ENCODE measurements at places on chromosomes 4 and X. TPM values are rescaled to one million over a fixed set of nuclear protein-coding genes. Genes with fewer than 3 reads are reported as not detected.

The ARMCX1 gene
- total RNA-seq: 83.3 TPM

The RPS6KA6 gene
- under 0.01 TPM for total RNA-seq

The BMX gene
- total RNA-seq: under 0.01 TPM

The WNK3 gene
- 7.6 TPM for total RNA-seq

The OSTC gene
- total RNA-seq: 96.7 TPM

The HTN3 gene
- not detected for total RNA-seq

The NXT2 gene
- 13.1 TPM for total RNA-seq

The GPR82 gene
- total RNA-seq: not detected

The NXF2B gene
- total RNA-seq: not detected

The PLP1 gene
- 300 TPM for total RNA-seq

The FRAS1 gene
- 5.8 TPM for total RNA-seq

Data from melanocyte of skin (primary cell).